ENCODE measurements at places on chromosomes 1 and 21.

DNA sequence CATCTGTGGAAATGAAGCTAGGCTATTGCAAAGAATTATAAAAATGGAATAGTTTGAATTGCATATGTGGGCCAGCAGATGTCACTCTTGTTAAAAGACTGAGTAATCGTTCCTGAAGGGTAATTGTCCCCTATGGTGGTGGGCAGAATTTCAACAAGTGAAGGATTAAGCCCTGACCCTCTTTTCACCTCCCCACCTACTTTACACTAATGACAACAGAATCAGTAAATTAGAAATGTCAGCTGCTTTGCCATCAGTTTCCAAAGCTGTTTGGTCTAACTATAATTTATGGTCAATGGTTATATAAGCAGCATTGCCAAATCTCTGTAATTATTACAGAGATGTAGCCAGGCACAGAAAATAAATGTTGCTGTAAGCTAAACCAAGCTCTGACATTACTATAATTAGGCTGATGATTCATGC is 898.6 kb downstream of the AMY1C start:
- DNase-seq: peak; percentile 1

GRCh38 chr1:37133276-37134145 is 99.2 kb upstream of the GRIK3 start:
- no peak for DNase-seq

DNA sequence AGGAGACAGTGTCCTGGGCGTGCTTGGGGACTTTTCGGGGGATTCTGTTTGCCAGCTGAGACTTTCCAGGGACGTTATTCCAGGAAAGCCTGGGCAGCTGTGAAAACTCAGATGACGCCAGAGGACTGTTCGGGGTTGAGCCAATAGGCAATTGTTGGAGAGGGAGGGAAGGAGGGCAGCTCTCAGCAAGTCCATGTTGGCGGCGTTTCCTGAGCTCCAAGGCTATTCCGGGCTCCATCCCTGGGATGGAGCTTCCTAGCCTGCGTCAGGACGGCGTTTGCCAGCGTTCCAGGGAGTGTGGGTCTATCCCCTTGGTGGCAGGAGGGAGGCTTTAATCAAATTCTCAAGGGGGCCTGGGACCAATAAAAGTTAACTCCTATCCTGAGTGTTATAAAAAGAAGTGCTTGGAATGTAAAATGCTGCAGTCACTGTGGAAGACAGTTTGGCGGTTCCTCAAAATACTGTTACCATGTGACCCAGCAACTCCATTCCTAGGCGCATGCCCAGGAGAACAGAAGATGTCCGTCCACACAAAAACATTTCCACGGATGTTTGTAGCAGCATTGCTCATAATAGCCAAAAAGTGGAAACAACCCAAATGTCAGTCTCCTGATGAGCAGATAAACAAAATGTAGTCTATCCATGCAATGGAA is 15.2 kb downstream of the SLC27A3 start:
- DNase-seq: no peak

DNA sequence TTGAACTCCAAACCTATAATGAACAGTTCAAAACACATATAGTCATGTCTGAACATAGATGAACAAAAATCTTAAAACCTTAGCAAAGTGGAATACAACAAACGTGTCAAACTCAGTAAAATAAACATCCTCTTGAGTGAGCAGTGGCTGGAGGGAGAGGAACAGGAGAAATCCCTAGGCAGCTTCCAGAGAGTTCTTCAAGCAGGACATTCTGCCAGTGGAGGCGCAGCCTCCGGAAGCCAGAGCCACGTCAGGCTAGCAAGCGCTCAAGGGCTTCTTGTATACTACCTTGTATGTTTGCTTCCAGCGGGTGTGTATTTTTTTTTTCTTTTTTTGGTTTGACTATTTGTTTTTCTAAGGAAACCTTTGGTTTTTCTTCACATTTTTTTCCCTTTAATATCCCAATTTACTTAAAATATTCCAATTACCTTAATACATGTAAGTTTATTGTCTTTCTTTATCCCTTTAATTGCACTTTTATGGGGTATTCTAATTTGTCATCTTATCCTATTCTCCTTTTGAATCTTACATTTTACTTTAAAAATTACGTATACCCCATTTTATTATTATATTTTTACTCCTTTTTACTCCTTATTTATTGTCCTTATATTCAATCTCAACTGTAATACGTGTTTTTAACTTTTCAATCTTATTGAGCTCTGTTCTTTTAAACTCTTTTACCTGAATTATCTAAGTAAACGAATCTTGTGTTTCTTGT is 42.0 kb downstream of the COLGALT2 start:
- no peak for DNase-seq

GRCh38 chr21:42453986-42454570 is 41.9 kb downstream of the RSPH1 start:
- no peak for DNase-seq

DNA sequence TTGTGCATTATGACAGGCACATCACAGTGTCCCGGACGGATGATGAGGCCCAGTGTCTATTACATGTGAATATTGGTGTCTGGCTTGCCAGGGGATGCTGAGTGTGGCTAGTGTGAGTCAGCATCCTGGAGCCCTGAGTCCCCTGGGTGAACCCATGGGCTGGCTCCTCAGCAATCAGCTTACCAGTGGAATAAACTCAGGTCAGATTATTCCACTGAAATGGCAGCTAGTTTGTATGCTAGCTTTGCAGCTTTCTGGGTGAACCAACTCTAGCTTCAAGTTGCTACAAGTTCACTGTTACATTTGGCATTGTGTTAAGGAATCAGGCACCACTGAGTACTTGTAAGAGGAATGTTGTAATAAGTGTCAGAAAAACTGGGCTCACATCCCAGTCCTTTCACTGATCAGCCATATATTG is 23.9 kb upstream of the RPTN start:
- DNase-seq: no peak

GRCh38 chr1:178844436-178844835 is 26.4 kb downstream of the ANGPTL1 start:
- no peak for DNase-seq

DNA sequence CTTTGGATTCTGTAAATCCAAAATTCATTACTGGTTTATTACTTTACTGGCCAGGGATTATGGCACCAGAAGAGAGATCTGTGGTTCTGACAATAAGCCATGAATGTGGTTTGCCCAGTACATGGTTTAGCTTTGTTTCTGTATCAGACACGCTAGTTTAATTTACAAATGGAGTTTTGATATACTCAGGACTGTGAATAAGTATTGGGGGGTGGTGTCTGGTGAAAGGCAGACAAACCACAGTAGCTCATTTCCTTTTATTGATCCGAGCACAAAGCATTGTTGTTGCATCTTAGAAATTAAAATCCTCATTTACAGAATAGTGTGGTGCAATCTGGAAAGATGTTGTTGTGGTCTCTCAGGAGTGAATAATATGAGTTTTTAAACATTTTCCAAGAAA is 96.0 kb downstream of the ST6GALNAC3 start:
- DNase-seq: no peak

GRCh38 chr1:173015629-173016028 is 35.1 kb downstream of the TNFSF18 start:
- no peak for DNase-seq

GRCh38 chr1:62530516-62531154 is 66.7 kb upstream of the ANGPTL3 start:
- DNase-seq: peak; percentile 10

GRCh38 chr1:232445361-232446106 is 184.4 kb downstream of the SIPA1L2 start:
- DNase-seq: no peak

DNA sequence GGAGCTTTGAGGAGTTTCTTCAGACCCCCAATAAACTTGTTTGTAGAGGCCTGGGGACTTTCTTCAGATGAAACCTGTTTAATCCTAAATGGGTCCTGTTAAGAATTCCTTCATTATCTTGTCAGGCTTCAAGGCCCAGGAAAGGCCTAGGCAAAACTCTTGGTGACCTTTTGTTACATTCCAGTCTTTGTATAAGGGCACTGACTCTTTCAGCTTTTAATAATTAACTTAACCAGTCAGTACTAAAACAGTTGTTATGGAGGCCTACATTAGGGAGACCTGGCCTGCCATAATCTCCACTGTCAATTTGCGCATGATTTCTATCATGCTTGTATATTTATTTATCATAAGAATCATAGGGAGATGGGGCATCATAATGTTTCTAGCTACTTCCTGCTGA is 110.2 kb downstream of the FCRL5 start:
- DNase-seq: no peak
